ENCODE measurements at places on chromosomes 3 and 15. TPM values are rescaled to one million over a fixed set of nuclear protein-coding genes. Genes with fewer than 3 reads are reported as not detected.

DNA sequence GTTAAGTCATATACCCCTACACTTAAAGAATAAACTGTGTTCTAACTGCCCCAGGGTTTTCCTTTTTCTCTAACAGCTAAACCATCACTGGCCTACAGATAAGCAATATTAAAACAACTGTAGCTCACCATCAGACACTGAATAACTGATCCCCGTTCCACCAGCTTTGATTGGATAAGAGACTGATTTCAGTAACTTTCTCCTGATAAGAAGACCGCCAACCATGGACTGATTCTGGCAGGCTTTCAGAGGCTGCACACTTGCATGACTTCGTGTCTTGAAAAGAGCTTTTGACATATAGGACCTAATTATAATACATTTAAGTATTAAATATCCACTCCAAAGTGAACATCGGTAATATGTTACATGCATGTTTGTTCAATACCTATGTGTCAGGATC lies 15.3 kb upstream of the CEP97 start:
- no peak for DNase-seq

HEXA gene
- total RNA-seq: 59.3 TPM

GOLGA8S gene
- total RNA-seq: 0.13 TPM

- no peak for DNase-seq
These were observed 42.7 kb downstream of the HES1 start for GRCh38 chr3:194178669-194179068.

- DNase-seq: no peak
These were observed 174.2 kb downstream of the NEK10 start for GRCh38 chr3:27194861-27195483.

GRCh38 chr3:25661694-25662437 lies 2.8 kb downstream of the TOP2B start:
- DNase-seq: no peak

DNA sequence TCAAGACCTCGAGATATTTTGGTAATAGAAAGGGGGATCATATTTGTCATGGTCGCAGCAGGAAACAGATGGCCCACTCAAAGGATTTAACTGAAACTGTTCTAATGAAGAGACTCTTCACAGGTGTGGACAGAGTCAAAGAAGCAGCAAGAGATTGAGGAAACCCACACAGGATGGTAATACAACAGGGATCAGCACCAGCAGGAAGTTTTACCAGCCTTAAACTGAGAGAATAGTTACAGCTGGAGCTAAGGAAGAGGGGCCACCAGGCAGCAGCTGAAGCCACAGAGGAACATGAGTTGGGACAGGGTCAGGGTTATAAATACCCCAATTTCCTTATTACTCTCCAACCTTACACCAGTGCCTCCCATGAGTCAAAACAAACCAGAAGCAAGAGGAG lies 131.8 kb upstream of the UBE2E2 start:
- DNase-seq: no peak

GRCh38 chr15:34461730-34462129 lies 24.1 kb upstream of the GOLGA8A start:
- DNase-seq: no peak

- no peak for DNase-seq
These were observed 29.8 kb upstream of the CHL1 start for GRCh38 chr3:166799-167198.

RTP4 gene
- 0.71 TPM for total RNA-seq

DNA sequence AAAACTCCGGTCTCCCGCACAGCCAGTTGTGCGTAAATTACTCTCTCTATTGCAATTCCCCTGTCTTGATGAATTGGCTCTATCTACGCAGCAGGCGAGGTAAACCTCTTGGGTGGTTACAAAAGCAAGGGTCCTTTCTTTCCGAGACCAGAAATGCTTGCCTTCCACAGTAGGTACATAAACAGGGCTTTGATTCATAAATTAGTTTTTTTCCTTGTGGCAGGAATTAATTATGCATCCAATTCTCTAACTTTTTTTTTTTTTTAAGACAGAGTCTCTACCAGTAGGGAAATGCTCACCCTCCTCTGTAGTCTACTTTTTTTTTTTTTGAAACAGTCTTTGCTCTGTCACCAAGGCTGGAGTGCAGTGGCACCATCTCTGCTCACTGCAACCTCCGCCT lies 16.3 kb downstream of the CD80 start:
- DNase-seq: no peak

MUC20 gene
- 10.0 TPM for total RNA-seq

STRC gene
- 0.06 TPM for total RNA-seq

RNU5B-1 gene
- total RNA-seq: not detected

BUB1B gene
- total RNA-seq: 0.17 TPM

ROBO2 gene
- 2.1 TPM for total RNA-seq

GRCh38 chr3:141065841-141066805 lies 15.0 kb downstream of the SPSB4 start:
- DNase-seq: no peak
